Suppressor macrophage treated with lipopolysaccharide for 4 hours (primary cell): ENCODE measurements at places on chromosomes 7 and 10.
A peak's percentile ranks its signal among the peaks of the same experiment; 100 is the strongest.

GRCh38 chr10:49313501-49314070 is 14.6 kb downstream of the C10orf71 start:
- DNase-seq, result no peak

DNA sequence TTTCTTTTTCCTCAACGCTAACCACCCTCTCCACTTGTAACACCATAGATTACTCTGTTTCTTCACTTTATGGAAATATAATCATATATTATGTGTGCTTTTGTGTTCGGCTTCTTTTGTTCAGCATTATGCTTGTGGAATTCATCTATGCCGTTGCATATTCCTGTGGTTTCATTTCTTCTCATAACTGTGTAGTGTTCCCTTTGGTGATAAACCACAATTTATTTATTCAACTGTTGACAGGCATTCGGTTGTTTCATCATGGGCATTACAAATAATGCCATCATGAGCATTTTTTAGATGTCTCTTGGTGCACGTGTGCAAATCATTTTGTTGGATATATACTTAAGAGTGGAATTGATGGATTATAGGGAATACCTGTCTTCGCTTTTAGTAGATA is 12.1 kb downstream of the AVL9 start:
- DNase-seq, result peak; percentile 26

DNA sequence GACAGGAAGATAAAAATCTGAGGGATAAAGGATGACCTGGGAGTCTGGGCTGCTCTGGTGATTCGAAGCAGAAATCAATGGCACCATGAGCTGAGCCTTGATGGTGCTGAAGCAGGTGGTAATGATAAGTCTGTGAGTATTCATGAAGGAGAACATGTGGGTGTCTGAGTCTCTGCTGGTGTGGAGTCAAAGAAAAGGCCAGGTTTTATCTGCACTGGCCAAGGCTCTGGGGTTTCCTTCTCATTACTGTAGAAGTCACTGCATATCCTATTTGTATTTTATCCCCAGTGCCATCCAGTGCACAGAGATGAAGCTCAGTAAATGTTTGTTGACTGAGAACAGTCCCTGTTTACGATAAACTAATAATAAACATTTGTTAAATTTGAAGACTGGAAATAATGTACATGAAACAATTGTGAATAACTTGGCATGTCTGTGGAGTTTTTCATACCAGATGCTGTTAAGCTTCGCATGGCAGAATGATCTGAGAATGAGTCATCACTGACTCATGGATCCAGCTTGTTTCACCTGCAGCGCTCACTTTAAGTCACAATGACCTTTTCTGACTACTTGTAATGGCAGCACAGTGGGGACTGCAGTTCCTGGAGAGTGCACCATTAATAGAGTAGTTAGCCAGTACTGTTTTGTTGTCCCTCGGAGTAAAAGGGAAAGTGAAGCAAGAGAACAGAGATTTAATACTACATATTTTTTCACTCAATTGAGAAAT is 538.5 kb downstream of the HTR7 start:
- DNase-seq, result no peak

DNA sequence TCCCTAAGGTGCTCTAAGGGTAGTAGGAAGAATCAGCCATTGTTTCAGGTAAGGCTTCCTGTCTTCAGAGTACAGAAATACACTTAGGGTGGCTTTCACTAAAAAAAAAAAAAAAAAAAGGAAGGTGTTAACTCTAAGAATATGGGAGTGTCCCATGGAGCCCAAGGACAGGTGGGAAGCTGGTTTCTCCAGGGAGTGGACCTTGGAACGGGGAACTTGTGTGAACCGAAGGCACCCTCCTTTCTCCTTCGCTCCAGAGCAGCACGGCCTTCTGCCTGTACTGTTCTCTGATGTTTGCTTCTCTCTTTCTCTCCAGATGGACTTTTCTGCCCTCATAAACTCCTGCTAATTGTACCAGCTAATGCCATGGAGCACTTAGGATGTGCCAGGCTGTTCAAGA is 6.2 kb downstream of the OPALIN start:
- no peak for DNase-seq

- peak; percentile 38 for DNase-seq
These were observed 152.0 kb downstream of the HDAC9 start for GRCh38 chr7:18647582-18647981.

- DNase-seq, result peak; percentile 84
These were observed 1.7 kb upstream of the PAX2 start for GRCh38 chr10:100743626-100744135.

DNA sequence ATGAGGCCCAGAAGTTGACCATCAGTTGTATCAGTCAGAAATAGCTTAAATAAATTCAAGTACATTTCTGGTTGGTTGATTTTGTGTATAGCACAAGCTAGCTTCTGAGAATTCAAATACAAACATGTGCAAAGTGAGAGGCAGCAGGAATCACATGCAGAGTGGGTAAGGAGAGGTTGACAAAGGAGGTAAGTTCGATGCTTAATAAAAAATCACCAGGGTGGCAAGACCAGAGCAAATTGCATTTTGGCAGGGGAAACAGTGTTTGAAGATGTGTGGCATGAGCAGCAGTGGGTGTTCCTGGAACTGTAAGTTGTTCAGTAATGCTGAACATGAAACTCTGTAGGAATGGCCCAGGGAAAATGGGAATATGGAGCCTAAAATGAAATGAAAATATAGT is 52.6 kb downstream of the GNAI1 start:
- no peak for DNase-seq

DNA sequence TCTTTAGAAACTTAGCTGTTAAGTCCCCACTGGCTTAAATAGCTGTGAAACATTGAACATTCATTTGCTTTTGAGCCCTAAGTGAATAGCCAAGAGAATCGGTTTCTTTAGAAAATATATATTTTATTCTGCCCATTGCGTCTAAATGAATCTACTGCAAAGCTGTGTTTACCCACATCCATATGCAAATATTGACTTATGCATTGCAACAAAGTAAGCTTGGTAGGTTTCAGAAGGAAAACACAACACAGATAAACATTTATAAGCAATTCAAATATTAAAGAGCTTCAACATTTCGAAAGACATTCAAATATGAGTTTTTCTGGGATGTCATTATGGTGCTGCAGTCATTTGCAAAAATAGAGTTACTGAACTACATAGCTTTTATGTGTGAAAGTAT is 257.3 kb downstream of the SH2D4B start:
- DNase-seq, result no peak

GRCh38 chr7:100673942-100674410 is 436 bp downstream of the GNB2 start:
- DNase-seq, result peak; percentile 53

GRCh38 chr7:39386718-39387117 is 179.5 kb upstream of the YAE1 start:
- DNase-seq, result no peak

- no peak for DNase-seq
These were observed 27.7 kb upstream of the BPGM start for GRCh38 chr7:134618756-134619530.

GRCh38 chr7:65975814-65976445 is 6.1 kb downstream of the GUSB start:
- DNase-seq, result no peak

GRCh38 chr7:108360058-108360800 is 96.0 kb downstream of the NRCAM start:
- DNase-seq, result peak; percentile 11

- DNase-seq, result no peak
These were observed 19.1 kb downstream of the CYCS start for GRCh38 chr7:25105911-25106310.

DNA sequence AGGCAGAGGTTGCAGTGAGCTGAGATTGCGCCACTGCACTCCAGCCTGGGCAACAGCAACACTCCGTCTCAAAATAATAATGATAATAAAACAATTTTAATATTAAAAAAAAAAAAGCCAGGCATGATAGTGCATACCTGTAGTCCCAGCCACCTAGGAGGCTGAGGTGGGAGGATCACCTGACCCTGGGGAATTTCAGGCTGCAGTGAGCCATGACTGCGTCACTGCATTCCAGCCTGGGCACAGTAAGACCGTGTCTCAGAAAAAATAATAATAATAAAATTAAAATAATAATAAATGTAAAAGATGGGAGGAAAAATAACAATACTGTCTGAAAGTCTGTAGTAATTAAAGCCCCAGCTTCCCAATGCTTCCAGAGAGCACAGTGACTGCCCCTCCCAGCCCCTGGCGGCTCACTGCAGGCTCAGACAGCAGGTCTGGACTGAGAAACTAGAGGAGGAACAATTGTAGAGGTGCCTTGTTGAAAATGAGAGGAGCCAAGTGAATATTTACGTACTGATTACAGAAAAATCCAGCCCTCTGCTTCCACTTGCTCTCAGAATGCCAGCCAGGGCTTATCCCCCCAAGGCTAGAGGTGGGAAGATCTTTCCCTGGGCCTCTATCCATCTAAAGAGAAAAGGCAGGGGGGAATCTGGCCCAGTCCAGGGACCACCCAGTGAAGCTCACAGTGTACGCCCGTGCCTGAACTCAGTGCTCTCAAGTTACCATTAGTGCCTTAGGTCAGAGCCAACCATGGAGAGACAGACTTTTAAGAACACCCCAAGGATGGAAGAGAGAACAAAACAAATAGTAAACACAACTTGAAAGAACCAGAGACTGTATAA is 112.8 kb downstream of the PARD3 start:
- DNase-seq, result no peak

DNA sequence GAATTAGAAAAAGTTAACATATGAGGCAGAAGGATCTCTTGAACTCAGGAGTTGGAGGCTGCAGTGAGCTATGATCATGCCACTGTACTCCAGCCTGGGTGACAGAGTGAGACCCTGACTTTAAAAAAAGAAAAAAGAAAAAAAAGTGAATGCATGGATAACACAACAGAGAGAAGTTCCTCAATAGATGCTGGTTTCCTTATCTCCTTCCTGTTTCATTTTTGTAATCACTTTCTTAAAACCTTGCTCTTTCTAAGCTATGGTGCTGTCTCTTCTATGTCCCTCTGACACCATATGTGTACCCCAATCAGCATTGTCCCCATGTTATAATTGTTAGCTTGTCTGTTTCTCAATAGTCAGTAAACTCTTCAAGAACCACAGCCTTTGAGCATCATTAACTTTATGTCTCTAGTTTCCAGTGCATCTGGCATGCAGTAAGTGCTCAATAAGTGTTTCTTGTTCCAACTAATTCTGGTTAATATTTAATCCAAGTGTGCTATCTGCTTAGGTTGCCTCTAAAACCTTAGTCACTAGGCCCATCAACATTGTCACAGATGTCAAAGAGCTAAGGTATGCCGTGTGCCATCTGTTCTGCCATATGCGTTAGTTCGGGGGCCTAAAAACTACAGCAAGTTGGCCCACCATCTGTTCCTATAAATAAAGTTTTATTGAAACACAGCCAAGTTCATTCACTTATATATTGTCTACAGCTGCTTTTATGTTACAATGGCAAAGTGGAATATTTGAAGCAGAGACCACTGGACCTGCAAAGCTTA is 36.2 kb downstream of the MPP7 start:
- peak; percentile 32 for DNase-seq

- no peak for DNase-seq
These were observed 4.9 kb downstream of the ARMC10 start for GRCh38 chr7:103079836-103080235.

GRCh38 chr7:26964156-26964808 is 99.9 kb upstream of the SKAP2 start:
- peak; percentile 45 for DNase-seq

DNA sequence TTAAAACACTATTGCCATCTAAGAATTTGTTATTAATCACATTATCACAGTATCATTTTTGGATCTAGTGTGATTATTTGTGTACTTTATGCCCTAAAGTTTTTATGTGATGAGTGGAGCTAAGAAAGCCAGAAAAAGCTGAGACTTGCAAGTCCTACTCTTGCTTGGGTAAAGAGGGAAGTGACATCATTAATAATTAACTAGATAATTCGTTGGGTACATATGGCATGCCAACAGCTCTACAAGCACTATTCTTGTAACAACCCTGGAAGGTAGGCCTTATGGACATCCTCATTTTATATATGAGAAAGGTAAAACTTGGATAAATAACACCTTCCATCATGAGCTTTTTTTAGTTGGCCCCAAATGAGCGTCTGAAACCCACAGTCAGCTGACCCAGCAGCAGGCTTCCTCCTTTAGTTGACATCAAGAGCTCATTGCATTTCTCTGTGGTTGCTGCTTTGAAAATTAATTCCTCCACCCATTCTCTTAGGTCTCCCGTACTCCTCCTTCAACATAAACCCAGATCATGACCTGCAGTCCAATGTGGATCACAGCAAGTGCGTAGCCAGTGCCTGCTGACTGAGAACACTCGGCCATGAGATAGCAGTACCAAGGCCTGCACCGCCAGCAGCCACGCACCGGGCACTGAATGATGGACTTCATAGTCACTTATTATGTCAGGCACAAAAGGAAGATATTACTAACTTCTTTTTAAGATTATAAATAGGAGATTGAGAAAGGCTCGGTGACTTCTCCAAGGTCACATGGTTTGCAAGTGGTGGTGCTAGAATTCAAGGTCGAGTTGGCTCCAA is 292.0 kb upstream of the AOAH start:
- no peak for DNase-seq

GRCh38 chr10:128626397-128627000 is 500.3 kb upstream of the MKI67 start:
- no peak for DNase-seq

DNA sequence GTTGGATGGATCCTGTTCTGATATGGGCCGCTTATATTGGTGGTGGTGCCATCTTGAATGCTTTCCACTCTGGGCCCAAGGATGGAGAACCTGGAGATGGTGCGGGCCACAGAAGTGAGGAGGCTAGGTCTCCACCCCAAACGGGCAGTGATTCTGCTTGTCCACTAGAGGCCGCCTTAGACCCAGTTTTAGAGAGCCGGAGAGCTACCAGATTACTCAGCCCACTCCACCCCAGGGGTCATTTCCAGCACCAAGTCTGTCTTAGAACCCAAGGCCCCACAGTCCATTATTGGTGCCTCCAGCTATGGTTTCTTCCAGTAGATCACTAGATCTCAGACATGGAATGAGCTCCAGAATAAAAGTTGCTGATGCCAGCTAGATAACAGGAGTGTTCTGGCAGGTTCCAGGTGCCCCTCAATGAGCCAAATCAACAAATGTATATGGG is 11.8 kb upstream of the CAMK2G start:
- DNase-seq, result peak; percentile 85

GRCh38 chr7:91771394-91771793 is 109.1 kb downstream of the MTERF1 start:
- DNase-seq, result no peak

DNA sequence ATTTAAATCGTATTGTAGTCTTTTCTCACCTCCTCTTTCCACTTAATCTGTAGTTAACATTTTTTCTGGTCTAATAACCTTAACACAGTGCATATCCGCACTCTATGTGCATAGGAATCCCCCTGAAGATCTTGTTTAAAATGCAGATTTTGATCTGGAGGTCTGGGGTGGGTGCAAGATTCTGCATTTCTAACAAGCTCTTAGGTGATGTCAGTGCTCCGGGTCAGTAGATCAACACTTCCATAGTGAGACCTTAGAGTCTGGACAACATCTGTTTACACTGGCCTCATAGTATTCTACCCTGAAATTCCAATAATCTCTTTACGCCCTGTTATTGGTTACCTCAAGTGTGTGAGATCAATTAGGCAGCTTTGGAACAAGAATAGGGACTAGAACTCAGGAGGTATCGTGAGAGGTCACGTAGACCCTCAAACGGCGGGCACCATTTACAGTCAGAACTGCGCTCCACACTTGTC is 434 bp upstream of the PLEKHA8 start:
- DNase-seq, result peak; percentile 9

- no peak for DNase-seq
These were observed 12.8 kb upstream of the FFAR4 start for GRCh38 chr10:93553482-93554315.
